ENCODE measurements at places on chromosomes 11 and 22.

DNA sequence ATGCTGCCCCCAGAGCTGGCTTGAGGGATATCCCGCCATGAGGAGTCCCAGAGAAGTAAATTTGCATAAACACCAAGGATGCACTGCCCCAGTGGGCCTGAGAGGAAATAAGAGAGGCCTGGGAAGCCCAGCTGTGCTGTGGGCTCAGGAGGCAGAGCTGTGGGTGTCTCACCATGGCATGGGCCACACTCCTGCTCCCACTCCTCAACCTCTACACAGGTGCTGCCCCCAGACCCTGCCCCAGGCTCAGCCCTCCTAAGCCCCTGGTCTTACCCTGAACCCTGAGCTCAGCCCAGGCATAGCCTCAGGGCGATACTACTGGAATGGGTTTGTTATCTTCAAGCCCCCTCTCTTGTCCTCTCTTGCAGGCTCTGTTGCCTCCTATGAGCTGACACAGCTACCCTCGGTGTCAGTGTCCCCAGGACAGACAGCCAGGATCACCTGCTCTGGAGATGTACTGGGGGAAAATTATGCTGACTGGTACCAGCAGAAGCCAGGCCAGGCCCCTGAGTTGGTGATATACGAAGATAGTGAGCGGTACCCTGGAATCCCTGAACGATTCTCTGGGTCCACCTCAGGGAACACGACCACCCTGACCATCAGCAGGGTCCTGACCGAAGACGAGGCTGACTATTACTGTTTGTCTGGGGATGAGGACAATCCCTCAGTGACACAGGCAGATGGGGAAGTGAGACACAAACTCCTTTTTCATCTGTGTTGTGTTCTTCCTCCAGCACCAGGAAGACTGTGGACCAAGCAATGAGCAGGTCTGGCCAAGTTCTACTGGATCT, 59.9 kb downstream of the GGTLC2 start:
- DNase-seq = no peak

- DNase-seq = no peak
These were observed 5.0 kb downstream of the DGKZ start for GRCh38 chr11:46352063-46352841.

- DNase-seq = no peak
These were observed 10.0 kb upstream of the ASCC2 start for GRCh38 chr22:29848111-29848510.

- no peak for DNase-seq
These were observed 60.7 kb upstream of the MUC15 start for GRCh38 chr11:26632691-26633159.

GRCh38 chr11:128207861-128208321, 379.5 kb downstream of the ETS1 start:
- no peak for DNase-seq

DNA sequence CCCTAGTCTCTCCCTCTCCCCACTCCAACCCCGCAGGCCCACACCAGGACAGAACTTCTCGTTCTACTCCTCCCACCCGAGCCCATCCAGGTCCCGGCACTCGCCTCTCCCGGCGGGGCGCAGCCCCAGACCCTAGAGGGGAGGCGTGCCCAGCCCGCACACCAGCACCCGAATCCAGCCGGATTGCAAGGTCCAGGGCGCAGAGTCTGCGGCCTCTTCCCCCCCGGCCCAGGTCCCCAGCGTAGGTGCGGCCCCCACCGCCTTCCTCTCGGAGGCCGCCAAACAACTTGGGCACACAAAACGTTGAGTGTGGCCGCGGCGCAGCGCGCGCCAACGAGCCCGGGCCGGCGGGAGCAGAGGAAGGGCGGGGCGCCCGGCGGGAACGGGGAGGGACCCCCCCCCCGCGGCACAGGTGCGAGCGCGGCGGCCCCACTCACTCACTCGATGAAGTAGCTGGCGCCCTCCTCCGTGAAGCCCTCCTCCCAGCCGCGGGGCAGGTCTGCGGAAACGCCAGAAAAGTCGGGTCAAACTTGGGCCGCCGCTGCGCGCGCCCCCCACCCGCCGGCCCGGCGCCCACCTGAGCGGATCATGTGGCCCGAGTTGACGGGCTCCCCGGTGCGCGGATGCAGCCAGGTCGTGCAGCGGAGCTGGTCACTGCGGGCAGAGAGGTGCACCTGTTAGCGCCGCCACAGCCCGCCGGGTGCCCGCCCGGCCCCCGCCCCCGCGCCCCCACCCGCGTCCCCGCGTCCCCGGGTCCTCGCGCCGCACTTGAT, 480 bp downstream of the PLEKHA7 start:
- no peak for DNase-seq

DNA sequence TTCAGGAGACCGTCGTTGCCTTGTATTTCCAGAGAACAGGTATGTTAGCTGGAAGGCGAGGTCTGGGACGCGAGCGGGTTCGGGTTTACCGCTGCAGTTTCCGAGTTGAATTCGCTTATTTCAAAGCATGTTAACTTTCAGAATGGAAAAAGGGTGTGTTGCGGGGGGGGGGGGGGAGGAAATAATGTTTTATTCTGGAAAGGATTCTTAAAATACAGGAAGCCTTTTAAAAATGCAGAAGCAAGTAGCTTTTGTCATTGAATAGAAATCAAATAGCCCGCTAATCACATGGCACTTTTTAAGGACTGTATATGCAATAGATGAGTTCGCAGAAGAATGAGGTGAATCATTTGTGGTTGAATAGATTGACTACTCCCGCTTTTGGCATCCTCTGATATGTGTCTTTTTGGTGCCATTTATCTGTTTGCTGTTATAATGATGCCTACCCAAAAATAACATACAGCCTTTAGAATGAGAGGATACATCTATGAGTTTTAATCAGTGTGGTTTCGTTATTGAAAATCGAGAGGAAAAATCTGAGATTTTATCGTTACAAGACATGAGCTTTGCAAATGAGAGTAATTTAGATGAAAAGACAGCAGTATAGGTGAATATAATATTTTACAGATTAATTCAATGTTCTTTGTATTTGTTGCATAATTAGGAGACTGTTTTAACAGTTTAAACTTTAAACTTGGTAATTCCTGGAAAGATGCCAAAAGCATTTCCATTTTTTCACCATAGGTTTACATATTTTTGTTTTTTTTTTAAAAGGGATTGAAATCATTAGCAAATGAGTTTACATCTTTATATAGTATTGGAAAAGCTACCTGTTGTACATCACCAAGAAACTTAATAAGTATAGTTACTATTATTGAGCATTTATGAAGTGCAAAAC, 1.7 kb downstream of the PDE3B start:
- no peak for DNase-seq

- peak; percentile 63 for DNase-seq
These were observed 432 bp upstream of the GRK2 start for GRCh38 chr11:67265633-67266448.

DNA sequence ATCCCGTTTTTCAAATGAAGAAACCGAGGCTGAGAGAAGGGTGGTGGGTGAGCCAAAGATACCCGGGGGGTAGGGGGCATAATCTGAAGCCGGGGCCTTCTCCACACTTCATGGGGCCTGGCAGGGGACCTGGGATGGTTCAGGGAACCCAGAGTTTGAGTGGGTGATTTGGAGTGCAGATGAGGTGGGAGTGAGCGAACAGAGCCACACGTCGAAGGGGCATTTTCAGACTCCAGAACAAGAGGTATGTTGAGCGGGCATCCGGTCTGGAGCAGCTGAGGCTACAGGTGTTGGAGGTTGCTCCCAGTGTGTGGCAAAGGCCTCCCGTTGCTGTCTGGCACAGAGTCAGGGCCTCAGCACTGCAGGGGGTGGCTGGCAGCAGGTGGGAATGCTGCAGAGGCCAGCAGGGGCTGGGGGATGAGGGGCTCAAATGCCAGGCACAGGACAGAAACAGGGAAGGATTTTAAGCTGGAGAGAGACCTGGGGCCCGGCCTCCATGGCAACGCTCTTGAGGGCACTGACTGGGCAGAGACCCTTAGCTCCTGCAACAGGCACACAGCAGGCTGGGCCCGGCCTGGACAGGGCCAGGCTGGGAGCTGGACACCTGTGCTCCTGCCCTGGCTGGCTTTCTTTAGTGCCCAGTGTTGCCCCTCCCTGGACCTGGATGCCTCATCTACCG, 46.2 kb downstream of the WNT11 start:
- no peak for DNase-seq

DNA sequence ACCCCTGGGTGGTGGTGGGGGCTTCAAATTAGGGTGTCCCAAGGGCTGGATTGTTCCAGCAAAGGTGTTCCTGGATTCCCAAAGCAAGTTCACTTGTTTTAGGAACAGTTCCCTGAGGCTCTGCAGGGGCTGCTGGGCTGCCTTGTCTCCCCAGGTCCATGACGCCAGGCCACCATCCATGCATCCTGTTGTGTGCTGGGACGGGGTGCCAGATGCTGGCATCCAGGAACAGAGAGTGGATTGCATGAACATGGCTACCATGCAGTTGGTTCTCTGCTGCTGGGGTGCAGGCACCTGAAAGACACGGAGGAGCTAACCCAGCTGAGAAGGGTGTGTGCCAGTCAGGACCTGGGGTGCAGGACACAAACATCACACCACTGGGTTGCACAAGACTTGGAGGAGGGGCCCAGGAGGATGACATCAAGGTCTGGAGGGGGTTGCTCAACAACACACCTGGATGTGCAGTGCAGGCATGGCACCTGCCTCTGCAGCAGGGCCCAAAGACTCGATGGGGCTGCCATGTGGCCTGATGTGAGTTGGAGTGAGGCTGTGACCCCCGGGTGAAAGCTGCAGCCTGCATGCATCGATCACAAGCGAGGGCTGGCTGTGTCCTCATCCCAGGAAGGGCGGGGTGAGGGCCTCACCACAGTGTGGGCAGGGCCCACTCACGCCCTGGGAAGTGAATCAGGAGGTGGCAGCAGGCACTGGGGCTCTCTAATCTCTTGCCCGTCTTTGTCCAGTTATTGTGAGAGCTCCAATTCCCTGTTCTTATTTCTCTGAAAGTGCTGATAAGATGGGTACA, 74.0 kb upstream of the CLDN5 start:
- DNase-seq = no peak

DNA sequence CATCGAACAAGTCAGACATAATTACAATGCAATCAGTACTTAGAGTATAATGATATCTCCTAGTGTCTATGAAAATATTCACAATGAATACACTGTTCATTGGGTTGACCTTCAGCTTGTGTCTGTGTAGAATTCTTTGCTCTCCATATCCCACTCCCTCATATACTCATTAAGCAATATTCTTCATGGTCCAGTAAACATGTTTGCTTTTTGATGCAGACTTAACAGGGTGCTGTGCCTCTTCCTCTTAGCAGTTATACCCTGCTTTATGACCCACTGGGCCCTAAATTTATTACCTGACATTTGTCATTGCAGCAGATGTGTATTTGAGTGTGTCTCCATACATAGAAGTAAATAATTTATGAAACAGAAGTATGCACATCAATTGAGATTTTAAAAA, 352.5 kb upstream of the CCDC179 start:
- no peak for DNase-seq

GRCh38 chr11:112778091-112778876, 182.9 kb upstream of the NCAM1 start:
- DNase-seq = no peak

GRCh38 chr11:35157814-35158700, 19.1 kb downstream of the CD44 start:
- DNase-seq = no peak

- DNase-seq = peak; percentile 66
These were observed 23.2 kb downstream of the ADORA2A start for GRCh38 chr22:24450610-24451009.

DNA sequence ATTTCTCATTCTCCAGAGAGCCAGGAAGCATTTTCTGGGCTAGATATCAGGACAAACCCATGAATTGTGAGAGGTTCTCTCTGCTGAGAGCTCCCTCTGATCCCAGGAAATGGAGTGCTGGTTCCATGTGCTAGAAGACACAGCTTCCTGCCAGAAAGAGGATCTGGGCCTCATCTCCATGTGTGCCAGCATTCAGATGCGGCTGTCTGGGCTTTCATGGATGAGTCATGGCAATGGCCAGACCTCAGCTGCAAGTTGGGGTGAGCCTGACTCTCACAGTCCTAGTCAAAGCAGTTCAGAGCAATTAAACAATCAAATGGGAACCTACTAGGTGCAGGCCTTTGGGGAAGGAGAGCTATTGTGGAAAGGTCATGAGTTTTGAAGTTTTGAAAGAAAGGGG, 82.3 kb upstream of the EED start:
- DNase-seq = peak; percentile 29

- DNase-seq = no peak
These were observed 448.0 kb downstream of the MIAT start for GRCh38 chr22:27105142-27106025.

- DNase-seq = no peak
These were observed 8.9 kb downstream of the PGAP2 start for GRCh38 chr11:3817181-3817800.

DNA sequence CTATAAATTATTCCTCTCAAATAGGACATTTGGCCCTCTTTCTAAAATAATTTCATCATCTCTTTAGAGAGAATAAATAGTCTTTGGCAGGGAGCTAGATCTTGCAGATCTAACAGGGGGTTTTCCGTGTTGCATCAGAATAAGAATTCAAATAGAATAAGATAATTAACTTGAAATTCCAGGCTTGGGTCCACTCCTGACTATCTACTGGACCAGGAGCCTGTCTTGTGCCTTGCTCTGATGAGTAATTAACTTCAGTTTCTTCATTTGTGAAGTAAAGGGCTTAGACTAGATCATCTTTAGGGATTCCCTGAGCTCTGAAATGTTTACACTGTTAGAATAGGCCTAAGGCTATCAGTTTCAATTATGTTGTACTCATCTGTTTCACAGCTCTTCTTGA, 23.5 kb upstream of the TMEM123 start:
- no peak for DNase-seq

DNA sequence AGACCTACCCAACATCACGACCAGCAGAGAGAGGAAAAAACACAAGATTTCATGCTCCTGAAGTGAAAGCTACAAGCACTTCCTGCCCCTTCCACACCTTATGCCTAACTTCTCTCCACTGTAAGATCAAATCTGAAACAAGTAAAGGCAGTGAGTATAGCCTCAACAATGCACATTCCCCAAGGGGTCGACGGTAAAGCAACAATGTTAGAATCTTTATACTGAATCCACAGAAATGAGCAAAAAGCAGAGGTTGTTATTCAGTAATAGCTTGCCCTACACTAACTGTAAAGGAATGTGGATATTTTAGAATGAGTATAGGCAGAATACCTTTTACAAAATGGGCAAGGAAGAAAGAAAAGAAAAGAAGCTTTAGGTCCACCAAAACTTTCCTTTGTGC, 15.6 kb downstream of the ARFGAP3 start:
- DNase-seq = no peak

DNA sequence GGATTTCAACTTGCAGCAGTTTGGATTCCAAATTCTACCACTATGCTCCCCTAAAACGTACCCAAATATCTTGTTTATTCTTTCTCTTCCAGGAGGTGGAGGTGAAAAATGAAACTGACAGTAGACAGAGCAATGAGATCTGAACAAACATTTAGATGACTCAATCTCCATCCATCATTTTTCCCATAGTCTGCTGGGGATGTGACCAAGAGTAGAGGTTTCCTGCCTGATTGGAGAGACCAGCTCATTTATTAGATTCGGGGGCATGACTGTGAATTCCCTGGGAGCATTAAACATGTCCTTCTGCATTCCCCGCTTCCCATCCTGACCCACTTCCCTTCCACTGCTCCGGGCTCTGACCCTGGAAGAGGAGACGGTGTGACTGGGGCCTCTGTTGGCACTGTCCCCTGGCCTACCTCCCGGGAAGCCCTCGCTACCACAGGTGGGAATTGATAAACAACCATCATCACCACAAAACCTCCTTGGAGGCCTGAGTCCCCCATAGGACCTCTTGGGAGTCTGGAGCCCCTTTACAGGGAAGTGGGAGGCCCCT, 20.3 kb downstream of the DKK3 start:
- DNase-seq = no peak

Measured in GDM1 (cell line).